ENCODE measurements at places on chromosomes 13 and 19.

DNA sequence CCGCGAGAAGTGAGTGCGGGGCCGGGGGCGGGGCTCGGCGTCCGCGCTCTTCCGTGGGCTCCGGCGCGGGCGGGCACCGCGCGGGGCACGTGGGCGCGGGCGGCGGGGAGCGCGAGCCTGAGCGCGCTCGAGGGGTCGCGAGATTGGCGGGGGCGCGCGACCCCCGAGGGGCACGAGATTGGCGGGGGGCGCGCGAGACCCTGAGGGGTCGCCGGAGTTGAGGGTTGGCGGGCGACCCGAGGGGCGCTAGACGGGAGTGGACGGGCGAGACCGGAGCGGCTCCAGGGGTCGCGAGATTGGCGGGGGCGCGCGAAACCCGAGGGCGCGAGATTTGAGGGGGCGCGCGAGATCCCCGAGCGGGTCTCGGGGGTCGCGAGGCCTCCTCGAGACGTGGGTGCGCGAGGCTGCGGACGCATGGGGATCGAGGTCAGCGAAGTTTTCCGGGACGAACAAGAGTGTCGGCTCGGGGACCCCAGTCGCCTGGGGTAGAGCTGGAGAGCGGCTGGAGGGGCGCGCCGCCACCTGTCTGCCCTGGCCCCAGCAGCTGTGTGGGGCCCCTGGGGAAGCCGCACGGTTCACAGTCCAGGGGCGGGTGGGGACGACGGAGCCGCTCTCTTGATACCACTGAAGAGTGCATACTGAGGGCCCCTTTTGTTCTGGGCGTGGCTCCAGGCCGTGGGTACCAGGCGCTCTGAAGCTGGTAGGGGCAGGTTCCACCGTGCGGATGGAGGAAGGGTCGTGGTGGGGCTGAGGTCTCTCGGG lies 682 bp downstream of the SSBP4 start:
- no peak for DNase-seq

DNA sequence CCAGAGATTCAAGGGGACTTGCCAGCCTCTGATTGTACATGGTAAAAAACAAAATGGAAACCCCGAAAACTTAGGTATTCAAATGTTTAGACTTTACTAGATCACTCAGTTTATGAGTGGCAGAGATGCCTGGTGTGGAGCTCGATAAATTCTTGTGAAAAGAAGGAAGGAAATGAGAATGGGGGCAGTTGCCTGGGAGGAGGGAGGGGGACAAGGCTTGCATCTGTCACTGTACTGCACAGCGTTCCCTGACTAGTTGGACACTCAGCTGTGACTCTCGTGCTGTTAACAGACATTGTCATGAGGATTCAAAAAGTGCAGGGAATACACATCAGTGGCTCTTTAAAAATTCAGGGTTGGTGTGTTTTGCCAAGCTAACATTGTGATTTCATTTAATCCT lies 232.9 kb downstream of the ZIC5 start:
- no peak for DNase-seq

- DNase-seq, result peak; percentile 54
Measured at GRCh38 chr13:48234566-48235340, 1.7 kb downstream of the ITM2B start.

DNA sequence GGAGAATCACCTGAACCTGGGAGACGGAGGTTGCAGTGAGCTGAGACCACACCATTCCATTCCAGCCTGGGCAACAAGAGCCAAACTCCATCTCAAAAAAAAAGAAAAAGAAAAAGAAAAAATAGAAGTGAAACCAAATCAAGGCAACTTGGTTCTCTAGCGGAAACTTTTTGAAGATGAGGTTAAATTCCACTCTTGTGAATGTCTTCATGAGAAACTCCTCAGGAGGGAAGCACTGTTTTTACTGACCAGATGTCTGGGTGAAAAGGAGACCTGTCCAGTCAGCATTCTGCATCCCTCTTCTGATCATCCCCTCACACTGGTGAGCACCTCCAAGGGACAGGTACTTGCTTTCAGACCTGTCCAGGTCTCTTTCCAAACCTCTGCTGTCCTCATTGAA lies 15.8 kb downstream of the BRD4 start:
- DNase-seq, result no peak

GRCh38 chr19:10283301-10284064 lies 3.3 kb upstream of the ICAM4 start:
- DNase-seq, result no peak

GRCh38 chr13:31742097-31742734 lies 2.9 kb downstream of the RXFP2 start:
- peak; percentile 55 for DNase-seq

DNA sequence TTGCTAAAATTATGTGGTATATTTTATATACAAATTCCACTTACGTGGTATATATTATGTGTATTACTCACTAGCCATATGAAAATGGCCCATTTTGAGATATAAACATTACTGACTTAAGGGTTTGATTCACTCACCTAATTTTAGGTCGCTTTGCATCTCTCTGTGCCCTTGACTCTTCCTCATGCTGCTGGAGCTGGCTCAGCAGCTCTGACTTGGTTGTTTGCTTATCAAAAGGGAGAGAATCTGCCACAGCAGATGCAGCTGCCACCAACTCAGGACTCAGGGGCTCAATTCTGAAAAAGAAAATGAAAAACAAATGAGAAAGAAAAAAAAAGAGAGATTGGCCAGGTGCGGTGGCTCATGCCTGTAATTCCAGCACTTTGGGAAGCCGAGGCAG lies 12.2 kb downstream of the MRPS31 start:
- no peak for DNase-seq

DNA sequence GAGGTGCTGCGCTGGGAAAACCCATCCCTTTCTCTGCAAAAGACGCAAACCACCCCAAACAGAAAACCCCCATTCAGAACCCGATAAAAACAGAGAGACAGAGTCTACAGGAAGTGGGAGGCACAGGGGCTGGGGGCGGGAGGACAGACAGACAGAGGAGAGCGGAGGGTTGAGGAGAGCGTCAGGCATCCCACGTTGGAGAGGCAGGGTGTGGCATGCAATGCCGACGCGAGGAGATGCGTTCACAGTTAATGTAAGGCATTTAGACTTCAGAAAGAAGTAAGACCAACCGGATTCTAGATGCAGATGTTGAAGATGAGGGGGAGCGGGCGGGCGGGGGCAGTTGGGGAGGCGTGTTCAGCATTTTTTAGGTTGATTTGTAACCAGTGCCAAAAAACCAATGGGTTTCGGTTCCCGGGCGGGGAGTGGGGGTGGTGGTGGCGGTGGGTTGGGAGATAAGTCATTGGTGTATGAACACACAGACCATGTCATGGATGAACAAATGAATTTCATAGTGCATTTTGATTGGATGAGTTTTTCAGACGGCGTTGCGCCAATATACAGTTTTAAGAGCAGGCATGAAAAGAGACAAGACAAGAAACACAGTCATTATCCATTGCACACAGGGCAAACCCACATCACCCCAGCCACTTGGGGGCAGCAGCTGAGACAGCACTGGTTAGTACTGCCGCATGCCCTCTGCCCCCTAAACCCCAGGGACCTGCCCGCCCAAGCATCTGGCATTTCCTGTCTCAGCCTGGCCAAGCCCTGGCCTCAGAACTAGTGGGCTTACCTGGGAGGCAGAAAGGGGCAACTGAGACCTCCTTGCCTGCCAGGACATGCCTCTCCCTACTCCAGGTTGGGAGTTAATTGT lies 91.3 kb downstream of the IER2 start:
- no peak for DNase-seq

DNA sequence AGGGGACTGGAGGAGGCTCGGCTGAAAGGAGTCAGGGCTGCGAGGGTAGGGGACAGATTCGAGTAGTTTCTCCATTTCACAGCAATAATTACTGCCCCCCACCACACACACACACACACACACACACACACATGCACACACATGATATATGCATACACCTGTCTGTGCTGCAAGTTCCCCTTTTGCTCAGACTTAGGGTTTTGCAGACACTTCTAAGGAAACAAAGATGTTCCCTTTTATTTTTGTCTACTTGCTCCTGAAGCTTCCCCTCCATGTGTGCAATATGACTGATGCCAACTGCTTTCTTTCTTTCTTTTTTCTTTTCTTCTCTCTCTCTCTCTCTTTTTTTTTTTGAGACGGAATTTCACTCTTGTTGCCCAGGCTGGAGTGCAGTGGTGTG lies 13.4 kb downstream of the MBD3L2B start:
- no peak for DNase-seq

DNA sequence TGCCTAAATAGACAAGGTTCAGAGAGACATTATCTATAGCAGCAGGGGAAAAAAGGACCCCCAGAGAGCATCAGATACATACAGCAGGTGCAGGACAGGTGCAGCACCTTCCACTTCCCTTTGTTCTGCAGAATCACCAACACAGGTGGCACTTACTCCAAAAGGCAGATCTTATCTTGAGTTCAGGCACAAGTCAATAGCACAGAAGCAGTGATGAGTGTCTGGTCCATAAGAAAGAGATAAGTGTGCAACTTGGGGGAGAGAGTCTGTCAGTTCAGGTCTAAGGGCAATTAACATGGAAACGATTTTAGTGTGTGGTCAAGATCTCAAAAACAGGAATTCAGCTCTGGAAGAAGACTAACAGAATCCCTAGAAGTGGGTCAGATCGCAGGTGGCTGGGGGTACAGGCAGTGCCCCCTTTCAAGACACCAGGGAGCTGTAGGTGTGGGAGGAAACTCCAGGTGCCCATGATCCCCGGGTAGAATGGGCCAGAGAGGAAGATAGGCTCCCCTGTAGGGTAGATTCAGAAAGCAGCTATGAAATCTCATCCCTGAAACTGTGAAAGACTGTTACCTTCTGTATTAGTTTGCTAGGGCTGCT lies 40.6 kb downstream of the TNFSF11 start:
- no peak for DNase-seq

DNA sequence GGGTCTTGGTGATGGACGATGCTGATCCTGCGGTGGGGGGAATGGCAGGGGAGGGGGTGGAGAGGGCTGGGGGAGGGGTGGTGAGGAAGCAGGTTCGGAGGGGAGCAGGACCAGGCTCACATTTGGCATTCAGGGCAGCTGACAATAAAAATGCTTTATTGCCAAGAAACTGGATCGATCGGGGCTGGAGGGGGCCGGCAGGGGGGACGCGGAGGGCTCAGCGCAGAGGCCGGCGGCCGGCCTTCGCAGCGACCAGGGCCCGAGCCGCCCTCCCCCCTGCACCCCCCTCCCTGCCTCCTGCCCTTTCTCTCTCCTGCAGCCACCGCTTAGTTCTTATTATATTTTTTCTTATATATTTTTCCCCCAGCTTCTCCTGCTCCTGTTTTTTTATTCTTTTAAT lies 18.1 kb upstream of the POU2F2 start:
- no peak for DNase-seq

- DNase-seq, result no peak
Measured at GRCh38 chr19:6212403-6213265, 67.1 kb downstream of the MLLT1 start.

GRCh38 chr19:57103573-57104277 lies 16.1 kb upstream of the USP29 start:
- DNase-seq, result peak; percentile 75

DNA sequence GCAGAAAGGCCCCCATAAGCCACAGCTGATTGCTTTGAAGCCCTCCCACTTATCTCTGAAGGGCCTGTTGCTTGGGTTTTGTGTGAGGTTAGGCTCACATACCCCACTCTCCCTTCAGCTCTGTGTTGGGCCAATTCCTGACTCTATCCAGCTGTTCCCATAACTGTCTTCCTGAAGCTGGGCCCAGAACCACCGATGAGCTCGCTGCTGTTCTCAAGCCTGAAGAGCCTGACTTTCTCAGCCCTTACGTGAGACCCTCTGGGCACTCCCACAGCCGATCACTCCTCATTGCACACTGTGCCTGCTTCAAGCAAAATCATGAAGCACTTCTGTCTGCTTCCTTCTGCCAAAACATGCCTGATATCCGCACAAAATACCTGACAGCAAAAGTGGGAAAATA lies 124.1 kb downstream of the CRYL1 start:
- DNase-seq, result no peak

GRCh38 chr19:19032420-19033175 lies 719 bp downstream of the SUGP2 start:
- DNase-seq, result peak; percentile 85

- DNase-seq, result no peak
Measured at GRCh38 chr13:114073881-114074612, 58.4 kb downstream of the RASA3 start.

DNA sequence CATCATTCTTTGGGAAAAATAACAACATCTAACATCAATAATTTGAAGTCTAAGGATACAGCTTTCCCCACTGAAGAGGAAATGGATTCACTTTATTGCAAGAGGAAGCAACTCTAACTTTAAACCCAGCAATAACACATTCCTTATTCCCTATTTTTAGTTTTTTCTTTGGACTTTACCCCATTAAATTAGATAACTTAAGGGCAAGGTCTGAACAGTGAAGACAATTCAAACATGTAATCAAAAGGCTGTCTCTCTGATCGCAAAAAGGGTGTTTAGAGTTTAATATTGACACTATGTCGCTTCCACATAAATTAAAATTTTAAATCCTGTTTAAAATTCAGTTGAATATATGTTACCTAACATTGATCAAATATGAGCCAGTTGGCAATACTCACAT lies 10.1 kb downstream of the EDNRB start:
- no peak for DNase-seq

DNA sequence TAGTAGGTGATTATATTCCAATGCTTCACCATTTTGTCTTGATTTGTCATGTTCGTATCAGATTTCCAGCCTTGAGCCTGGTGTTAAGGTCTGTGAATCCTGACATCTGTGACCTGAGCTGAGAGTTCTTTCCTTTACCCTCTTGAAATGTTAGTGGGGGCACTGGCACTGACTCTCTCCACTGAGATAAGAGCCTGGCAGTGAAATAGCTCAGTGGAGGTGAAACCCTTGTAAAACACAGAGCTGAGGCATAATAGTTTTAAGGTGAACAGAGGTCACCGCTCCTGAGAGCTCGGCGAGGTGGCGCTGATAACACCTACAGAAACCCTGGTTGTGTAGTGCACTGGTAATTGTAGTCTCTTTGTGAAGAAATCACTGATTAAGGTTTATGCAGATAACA lies 748.2 kb downstream of the DIAPH3 start:
- no peak for DNase-seq

DNA sequence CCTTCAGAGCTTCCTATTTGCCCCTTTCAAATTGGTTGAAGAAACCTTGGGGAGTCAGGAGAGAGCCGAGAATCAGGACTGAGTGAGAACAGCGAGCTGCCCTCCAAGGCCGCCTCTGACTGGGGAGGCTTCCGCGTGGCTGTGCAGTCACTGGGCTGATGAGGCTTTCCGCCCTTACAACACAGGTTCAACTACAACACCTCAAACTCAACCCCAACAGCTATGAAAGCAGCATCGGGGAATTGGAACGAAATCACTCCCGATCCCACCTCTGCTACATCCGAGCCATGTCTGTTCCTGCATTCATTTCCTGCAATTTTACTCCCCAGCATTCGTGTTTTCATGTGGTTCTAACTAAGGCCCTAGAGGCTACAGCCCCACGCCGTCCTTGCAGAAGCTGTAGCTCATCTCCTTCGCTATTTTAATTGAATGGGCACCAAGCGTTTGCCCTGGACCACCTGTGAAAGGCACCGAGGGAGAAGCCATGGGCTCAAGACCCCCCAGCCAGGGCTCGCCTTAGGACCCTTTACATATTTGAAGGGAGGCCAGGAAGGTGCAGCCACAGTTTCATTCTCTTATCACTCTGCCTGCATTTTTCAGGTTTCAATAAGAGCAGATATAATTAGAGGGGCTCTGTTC lies 12.3 kb upstream of the RASA3 start:
- DNase-seq, result no peak
